ENCODE measurements at places on chromosomes 11 and 22.
A peak's percentile ranks its signal among the peaks of the same experiment; 100 is the strongest.

DNA sequence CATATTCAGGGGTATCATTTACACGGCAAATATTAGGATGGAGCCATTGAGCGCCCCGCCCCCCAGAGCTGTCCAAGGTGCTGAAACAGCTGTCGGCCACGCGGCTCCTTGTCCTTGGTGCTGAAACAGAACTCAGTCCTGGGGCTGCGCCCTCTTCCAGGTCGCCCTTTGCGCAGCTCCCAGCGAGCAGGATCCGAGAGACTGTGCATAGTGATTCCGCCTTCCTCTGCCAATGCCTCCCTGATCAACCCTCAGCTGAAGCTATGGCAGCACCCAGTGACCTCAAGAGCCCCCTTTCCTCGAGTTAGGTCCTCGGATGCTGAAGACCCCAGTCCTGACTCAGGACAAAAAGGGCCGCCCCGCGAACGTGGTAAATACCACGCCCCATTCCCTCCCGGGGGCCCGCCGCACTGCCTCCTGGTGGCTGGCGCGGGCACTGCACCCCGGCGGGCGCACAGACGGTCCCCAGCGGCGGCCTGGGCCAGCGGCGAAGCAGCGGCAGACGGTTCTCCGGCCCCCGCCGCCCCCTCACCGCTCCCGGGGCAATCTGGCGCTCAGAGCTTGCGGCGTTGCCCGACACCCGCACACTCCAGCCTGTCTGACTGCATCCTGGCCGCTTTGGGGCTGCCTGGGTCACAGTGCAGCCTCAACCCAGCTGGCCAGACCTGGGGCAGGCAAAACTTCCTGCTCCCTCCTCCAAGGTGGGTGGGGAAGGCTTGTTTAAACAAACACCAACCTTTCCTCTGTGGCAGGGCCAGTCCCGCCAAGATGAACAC lies 13.4 kb downstream of the SYT7 start:
- DNase-seq, result no peak

DNA sequence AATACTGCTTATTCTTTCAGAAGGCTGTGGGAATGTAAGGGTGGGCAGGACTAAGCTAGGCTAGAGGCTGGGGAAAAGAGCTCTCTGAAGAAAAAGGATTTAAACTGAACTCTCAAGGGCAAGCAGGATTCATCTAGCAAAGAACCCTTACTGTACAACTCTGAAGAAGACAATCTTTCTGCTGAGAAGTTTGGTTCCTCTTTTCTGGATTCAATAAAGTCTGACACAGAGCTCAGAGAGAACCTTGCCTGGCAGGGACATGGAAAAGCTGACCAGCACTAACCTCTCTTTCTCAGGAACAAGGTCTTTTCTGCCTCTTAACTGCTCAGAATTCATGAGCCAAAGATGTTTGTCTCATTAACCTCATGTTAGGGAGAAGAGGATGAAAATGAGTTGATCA lies 388.4 kb upstream of the DDI1 start:
- DNase-seq, result no peak

GRCh38 chr22:42319386-42319785 lies 48.9 kb upstream of the TCF20 start:
- no peak for DNase-seq

- DNase-seq, result peak; percentile 80
Measured at GRCh38 chr11:73308961-73309919, 1.2 kb downstream of the ARHGEF17 start.

DNA sequence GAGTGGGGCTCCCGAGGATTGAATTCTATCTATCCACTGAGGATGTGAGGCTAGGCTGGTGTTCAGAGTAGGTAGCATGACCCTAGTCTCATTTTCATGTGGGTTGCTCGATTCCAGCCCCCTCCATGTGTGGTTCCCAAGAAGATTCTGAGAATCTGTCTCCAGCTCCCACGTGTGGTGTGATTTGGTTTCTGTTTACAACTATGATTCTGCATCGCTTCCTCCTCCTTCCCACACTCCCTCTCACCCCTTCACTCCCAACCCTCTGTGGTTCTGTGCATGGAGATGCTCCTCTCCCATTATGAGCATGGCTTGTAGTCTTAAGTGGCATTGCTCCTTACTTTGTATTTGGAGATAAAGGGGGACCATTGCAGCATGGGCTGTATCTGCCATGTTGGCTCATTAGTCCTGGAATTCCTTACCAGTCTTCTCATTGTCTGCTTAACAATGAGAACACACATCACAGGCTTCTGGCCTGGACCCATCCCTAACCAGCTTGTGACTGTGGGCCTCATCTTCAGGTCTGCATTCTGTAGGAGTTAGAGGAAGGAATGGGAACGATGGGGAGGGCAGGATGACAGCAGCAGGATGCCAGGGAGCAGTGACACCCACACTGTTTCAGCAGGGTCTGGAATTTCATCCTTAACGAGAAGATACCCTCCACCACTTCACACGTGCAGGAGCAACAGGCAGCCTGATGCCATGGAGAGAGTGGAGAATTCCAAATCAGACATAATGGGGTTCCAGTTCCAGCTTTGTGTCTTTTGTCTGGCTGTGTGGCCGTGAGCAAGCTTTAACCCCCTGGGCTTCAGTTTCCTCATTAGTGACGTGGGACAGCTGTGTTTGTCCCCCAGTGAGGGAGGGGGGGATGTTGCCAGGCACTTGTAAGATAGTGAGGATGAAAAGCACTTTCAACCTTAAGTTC lies 86.0 kb downstream of the CCDC81 start:
- DNase-seq, result no peak

- no peak for DNase-seq
Measured at GRCh38 chr22:38871360-38872171, 450 bp downstream of the CBX6 start.

GRCh38 chr11:91804042-91804441 lies 420.6 kb upstream of the FAT3 start:
- no peak for DNase-seq

DNA sequence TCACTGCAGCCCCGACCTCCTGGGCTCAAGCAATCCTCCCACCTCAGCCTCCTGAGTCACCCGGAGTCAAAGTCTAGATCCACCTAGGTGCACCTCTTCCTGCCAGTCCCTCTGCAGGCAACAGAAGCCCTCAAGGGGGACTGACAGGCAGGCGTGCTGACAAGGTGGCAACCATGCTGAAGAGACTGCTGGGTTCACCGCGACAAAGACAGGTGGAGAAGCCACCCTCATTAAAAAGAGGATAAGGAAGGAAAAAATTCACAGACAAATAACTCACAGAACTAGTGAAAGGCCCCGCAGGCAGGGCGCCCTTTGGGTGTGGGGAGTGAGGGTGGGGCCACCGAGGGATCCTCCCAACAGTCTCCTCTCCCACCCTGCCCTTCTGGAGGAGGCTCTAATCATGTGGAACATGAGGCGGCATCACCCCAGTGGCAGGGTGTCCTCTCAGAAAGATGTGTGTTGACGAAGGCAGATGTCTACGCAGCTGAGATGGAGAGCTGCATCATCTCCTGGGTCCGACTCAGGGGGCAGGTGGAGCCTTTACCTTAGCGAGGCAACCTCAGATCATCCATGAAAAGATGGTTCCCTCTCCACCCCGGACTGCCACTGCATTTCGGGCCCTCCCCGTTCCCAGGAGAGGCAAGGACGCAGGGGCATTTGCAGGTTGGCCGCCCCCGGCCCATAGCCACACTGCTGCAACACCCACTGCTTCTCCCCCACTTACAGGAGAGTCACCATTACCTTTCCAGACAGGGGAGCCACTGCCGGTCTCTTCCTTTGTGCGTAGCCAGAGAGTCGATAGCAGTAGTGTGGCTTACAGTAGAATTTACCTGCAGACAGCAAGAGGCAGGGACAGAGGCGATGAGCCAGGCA lies 91.2 kb upstream of the BID start:
- DNase-seq, result no peak

- DNase-seq, result no peak
Measured at GRCh38 chr11:71459767-71460320, 6.8 kb downstream of the NADSYN1 start.

GRCh38 chr11:35905646-35906276 lies 38.1 kb upstream of the LDLRAD3 start:
- no peak for DNase-seq

- no peak for DNase-seq
Measured at GRCh38 chr11:99934008-99934407, 753.1 kb upstream of the ARHGAP42 start.

DNA sequence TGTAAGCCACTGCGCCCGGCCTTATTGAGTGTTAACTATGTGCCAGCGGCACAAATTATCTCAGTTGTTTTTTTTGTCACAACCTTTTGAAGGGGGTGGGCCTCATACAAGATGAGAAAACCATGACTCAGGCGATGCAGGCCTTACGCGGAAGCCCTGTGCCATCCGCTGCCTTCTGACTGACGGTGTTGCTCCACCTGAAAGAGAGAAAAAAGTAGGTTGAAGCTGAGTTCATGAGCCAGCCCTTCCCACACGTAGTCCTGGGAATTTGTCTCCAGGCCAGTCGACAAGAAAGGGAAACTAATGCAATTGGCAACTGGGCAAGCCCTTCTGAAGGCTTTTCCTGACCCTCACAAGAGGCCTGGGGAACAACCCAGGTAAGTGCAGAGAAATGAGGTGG lies 96.9 kb upstream of the CRYBB3 start:
- DNase-seq, result no peak

GRCh38 chr11:45455536-45455935 lies 169.4 kb upstream of the SYT13 start:
- no peak for DNase-seq

- DNase-seq, result no peak
Measured at GRCh38 chr11:66294626-66295620, 3.2 kb downstream of the TMEM151A start.

DNA sequence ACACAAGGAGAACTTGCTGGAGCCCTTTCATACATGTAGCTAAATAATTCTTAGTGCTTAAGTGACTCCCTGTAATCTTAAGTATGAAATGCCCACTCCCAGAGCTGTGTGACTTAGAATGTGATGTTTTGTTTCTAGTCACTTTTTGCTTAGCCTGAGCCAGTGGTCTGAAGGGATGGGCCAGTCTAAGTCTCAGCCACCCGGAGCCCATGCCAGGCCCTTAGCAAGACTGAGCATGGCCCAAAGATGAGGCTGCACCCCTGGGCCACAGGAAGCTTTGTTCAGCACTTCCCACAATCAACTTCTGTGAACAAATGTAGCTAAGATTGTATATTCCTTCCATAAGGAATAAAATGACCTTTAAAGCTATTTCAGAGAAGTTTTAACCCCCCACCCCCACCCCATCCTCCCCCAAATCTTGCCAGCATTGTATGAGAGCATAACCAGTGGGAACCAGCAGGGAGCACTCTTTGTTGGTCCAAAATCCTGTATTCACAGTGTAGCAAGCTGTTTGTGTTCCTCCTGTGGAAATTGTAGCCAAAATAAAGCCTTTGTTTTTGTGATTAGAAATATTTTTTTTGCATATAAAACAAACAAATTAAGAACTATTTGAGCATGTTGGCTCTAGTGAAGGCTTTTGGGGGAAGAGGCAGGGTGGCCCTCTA lies 73.8 kb upstream of the GAL start:
- DNase-seq, result no peak

- no peak for DNase-seq
Measured at GRCh38 chr11:4093519-4094347, 866 bp upstream of the RRM1 start.

GRCh38 chr11:3108183-3108721 lies 51.0 kb upstream of the CARS1 start:
- DNase-seq, result no peak

- no peak for DNase-seq
Measured at GRCh38 chr11:74546752-74547151, 45.6 kb upstream of the POLD3 start.

- DNase-seq, result no peak
Measured at GRCh38 chr11:78786086-78786485, 211.4 kb upstream of the NARS2 start.

DNA sequence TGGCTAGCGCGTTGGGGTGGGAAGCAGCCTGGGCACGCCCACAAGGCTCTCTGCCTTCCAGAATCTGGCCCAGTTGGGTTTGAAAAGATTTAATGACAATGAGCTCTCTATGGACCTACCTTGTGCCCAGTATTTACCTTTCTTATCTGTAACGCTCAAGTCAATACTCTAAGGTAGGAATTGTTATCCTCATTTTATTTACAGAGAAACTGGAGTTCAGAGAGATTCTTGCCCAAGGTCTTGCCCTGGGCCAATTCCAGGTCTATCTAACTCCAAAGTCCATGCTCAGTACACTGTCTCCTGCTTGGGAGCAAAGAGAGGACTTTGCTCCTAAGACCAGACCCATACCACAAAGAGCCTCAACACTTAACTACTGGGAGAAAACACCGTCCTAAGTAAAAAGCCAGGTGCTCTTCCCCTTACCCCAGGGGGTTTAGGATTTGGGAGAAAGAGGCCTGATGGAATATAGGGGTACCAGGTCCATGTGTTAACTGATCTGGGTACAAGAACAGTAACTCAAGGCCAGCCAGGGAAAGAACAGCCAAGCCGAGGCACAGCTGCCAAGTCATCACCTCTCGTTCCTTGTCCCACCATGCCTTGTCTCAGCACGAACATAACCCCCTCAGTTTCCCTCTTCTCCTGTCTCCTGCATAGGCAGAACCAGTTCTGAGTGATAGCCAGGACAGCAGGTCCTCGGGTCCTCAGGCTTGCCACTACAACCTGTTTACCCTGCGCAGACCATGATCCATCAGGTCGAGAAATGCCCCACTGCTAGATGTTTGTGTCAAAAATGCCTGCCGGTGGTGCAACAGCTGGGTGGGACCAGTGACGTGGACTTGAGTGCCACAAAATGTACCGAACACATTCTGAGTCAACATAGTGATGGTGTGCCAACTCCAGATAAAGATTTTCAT lies 14.6 kb downstream of the APOA4 start:
- DNase-seq, result no peak

DNA sequence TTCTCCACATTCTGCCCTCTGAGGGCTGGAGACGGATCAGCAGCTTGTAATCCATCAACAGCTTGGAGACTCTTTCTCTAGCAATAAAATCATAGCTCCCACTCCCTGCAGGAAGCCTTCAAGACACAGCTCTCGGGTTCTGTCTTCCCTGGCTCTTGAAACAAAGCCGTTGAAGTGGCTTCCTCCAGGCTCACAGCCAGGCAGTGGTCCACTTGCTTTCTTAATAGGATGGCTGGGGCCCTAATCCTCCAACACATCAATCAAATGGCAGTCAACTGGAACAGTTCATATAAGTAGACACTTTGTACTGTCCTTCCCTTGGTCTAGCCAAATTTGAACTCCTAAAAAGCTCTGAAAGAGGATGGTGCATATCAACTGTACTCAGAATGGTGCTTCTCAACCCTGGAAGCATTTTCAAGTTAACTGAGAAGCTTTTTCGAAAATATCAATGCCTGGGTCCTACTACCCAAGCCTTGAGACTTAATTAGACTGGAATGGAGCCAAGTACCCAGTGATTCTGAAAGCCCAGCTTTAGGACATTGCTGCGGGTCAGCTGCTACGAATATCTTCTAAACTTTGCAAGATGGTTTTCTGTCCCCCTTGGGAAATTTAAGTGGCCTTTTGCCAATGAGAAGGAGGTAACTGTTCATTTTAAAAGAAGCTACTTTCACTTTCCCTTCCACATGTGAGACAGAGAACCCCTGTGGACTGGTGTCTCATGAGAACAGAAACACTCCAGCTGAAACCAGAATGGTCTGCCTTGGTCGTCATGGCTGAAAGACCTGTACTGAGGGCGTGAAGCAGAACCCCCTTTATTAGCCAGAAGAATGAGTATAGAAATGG lies 74.7 kb downstream of the SC5D start:
- DNase-seq, result no peak

GRCh38 chr11:64245797-64246620 lies 734 bp downstream of the PPP1R14B start:
- DNase-seq, result no peak

Data from BJ (cell line).